ENCODE measurements at places on chromosomes 2 and 18.

DNA sequence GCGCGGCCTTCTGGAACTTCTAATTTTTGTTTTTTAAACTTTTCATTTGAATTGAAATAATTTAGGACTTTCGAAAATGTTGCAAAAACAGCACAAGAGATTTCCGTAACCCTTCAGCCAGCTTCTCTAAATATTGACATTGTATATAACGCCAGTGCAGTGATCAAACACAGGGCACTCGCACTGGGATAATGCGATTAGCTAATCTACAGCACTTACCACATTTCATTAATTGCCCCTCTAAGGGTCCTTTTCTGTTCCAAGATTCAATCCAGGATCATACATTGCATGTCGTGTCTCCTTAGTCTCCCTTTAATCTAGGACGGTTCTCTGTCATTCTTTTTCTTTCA, 343 bp upstream of the CD302 start:
- DNase-seq: no peak

DNA sequence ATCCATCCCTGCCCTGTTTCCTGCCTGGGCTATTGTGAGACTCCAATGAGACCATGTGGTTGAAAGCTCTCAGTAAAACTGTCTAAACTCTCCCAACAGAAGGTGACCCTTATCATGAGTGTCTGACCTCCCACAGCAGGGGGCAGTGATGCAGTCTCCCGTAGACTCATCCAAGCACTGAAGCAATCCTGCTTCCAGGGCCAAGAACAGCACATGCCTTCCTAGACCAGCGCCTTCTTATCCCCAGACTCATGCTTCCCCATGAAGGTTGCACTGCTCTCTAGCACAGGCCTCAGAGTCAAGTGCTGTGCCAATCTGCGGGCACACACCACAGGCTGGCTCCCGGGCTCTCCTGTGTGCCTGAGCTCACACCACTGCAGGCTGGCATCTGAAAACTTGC, 112.3 kb downstream of the TNS1 start:
- no peak for DNase-seq

DNA sequence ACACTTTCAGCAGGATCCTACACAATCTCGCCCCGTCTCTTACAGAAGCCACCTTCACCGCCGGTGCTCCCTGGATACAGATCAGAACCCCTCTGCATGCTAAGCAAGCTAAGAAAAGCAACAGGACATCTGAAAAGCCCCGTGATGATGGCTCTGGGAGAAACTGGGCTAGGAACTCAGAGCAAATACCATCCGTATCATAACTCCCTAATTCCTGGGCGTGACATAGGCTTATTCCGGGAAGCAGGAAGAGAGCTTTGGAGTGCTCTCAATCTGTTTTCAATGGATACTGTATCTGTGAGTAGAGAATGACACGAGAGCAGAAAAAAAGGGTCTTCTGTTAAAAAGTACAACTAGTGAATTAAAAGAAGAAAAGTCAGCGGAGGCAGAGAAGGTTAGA, 121.6 kb downstream of the SPP2 start:
- DNase-seq: no peak

DNA sequence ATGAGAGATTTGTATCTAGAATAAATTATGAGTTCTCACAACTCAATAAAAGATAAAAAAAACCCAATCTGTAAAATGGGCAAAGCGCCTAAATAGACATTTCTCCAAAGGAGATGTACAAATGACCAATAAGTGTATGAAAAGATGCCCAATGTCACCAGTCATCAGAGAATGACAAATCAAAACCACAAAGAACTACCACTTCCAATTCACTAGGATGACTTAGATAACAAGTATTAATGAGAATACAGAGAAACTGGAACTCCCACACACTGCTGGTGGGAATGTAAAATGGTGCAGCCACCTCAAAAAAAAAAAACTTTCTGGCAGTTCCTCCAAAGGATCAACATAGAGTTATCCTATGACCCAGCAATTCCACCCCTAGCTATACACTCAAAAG, 17.4 kb upstream of the COL6A3 start:
- DNase-seq: no peak

DNA sequence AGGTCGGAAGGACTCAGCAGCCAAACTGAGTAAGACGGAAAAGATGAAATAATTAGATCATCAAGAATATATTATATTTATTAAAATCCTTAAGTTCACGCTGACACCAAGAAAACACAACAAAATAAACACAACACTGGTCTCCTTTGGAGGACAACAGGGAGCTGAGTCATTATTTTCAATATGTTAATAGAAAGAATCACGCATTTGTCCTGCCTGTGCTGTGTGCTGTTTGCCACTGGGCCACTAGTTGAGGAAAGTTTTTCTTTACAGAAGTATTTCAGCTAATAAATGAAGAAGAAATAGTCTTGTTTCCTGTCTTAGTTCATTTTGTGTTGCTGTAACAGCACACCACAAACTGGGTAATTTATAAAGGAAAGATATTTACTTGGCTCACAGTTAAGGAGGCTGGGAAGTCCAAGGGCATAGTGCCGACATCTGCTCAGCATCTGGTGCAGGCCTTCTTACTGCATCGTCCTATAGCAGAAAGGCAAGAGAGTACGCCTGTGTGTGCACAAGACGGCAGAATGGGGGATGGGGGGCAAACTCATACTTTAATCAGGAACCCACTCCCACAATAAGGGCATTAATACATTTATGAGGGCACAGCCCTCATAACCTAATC, 88.0 kb downstream of the TCF7L1 start:
- no peak for DNase-seq

DNA sequence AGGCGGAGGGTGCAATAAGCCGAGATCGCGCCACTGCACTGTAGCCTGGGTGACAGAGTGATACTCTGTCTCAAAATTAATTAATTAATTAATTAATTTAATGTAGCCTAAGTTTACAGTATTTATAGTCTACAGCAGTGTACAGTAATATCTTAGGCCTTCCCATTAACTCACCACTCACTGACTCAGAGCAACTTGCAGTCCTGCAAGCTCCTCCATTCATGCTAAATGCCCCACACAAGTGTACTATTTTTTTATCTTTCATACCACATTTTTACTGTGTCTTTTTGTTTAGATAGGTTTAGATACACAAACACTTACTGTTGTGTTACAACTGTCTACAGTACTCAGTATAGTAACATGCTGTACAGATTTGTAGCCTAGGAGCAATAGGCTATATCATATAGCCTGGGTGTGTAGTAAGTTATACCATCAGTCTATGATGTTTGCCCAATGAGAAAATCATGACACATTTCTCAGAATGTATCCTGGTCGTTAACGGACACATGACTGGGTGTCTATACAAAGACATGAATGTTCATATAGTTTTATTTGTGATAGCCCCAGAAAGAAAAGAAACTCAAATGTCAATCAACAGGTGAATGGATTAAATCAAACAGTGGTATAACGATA, 15.8 kb upstream of the RNU2-63P start:
- DNase-seq: no peak

DNA sequence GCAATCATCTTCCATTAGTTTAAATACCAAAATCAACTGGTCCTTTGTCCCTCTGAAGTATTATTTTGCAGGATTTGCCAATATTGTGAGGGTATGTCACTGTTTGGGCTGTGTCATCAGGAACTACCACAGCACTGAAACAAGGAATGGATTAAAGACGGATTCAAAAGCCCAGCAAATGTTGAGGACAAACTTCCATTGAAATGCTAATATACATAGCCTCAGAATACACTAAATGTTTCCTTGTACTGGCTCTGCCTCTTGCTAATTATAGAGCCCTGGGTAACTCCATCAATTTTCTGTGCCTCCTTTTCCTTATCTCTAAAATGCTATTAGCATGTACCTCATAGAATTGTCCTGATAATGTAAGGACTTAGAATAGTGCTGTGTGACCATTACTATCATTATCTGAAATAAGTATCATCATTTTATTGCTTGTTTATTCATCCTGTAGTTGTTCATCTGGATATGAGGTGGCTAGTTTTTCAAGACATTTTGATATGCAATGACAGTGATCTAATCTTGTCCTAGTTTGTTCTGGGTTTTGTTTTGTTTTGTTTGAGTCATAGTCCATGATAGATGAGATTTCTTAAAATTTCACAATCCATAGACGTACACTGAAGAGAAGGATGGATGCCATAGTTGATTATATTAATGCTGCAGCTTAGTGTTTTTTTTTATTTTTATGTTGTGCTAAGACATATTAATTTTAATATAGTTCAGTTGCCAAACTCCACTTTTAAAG, 333.4 kb upstream of the KCNH7 start:
- DNase-seq: peak; percentile 18

GRCh38 chr2:27262379-27263286, at the start of gene SLC30A3:
Gene SLC30A3, minus strand, starts transcription at chr2:27263047. Its CDS starts 141 bp downstream, at chr2:27262906.
- no peak for DNase-seq

DNA sequence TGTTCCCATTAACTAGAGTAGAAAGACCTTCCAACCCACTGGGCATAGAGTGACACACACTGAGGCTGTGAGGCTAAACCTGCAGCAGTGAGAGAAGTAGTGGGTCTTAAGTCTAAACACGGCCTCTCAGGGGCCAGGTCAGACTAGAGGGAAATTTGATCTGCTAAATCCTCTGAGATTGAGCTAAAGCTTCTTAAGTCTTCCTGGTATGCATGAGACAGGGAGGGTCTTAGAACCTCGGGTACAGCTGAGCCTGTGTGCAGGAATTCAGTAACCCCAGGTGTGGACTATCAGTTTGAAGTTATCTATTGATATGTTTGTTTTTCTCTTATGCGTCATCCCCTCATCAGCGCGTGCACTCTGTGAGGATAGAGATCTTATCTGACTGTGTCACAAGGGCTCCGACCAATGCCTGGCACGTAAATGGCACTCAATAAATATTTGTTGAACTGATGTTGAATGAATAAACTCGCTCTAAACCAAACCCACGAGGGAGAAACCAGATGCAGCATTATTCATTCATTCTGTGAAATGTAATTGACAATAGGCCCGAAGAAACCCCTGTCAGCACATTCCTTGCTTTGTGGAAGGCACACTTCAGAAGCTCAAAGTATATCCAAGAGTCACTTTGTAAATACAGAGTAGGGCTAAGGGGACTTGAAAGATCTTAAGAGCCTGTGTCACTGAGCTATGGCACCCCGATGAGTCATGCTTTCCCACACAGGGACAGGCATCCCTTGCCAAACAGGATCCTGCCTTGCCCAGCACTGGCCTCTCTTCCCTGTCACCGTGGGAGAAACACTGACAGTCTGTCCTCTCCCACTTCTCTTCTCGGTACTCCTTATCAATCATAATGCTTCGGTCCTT, 21.7 kb upstream of the RAB10 start:
- no peak for DNase-seq

- DNase-seq: no peak
Observed at GRCh38 chr2:80506563-80506962, 202.0 kb upstream of the LRRTM1 start.

DNA sequence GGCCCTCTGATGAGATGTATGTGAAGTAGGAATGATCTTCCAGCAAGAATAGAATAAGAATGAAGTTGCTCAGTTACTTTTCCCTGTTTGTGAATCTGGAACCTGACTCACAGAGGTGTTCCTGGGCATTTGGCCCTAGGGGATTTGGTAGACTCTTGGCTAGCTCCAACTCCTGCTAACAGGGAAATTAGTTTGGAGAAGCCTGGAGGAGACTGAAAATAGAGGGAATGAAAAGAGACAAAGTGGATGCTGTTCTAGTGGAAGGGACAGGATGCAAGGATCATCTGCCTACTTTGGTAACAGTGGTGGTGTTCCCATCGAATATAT, 19.6 kb downstream of the TMEM17 start:
- no peak for DNase-seq

DNA sequence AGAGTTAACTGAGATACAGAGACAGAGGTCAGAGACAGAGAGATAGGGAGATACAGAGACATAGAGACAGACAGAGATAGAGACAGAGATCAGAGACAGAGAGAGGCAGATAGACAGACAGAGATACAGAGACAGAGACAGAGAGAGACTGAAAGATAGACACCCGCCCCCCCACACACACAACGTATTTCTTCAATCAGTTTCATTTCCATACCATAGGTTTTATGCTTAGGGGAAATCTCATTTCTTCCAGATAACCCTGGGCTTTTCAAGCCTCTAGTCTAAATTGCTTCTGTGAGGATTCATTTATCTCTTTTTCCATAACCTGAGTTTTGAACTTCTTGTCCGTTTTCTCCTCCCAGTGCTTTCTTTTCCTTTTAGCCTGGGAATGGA, 94.6 kb downstream of the CD8B2 start:
- no peak for DNase-seq

GRCh38 chr2:132417430-132418035, 928 bp downstream of the GPR39 start:
- no peak for DNase-seq

GRCh38 chr2:58608146-58608545, 367.0 kb upstream of the FANCL start:
- no peak for DNase-seq

GRCh38 chr2:11870064-11870463, 123.6 kb downstream of the LPIN1 start:
- no peak for DNase-seq
